ENCODE measurements at places on chromosomes 13 and 19.

DNA sequence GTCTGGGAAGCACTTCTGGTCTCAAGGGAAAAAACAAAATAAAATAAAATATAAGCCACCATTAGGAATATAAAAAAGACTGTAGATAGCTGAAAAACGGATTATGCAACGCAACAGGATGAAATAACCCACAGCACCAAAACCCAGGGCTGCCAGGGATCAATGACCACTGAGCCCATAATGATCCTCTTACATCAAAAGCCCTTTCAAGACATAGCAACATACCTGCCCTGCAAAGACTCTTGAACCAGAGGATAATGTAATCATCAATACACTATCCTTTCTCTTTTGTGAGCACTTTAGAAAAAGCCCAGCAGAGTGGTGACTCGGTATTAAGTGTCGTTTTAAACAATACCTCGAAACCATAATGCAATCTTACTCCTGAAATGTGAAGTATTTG is 235.0 kb upstream of the SOX21 start:
- DNase-seq = no peak

GRCh38 chr13:98648686-98649085 is 71.8 kb upstream of the STK24 start:
- DNase-seq = no peak

- DNase-seq = no peak
These were observed 18.8 kb downstream of the UBE2L5 start for GRCh38 chr13:30440910-30441703.

- no peak for DNase-seq
These were observed 28.2 kb downstream of the GAS6 start for GRCh38 chr13:113835461-113836270.

GRCh38 chr13:39815345-39816111 is 160.1 kb downstream of the COG6 start:
- no peak for DNase-seq

DNA sequence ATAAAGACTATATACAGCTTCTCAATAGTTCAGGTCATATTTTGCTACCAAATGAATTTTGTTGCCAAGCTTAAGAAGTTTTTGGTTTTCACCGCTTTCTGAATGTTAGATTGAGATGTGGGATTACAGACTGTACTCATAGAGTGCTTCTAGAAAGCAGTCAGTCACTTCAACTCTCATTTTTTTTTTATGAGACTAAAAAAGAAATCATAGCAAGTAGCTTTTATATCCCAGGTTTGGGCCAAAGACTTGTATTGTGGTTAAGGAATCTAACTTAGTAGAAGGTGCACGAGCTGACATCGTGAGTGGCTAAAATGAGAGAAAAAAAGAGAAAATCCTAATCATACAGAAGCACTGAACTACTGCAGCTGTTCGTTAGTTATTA is 2.2 kb upstream of the USPL1 start:
- DNase-seq = no peak

DNA sequence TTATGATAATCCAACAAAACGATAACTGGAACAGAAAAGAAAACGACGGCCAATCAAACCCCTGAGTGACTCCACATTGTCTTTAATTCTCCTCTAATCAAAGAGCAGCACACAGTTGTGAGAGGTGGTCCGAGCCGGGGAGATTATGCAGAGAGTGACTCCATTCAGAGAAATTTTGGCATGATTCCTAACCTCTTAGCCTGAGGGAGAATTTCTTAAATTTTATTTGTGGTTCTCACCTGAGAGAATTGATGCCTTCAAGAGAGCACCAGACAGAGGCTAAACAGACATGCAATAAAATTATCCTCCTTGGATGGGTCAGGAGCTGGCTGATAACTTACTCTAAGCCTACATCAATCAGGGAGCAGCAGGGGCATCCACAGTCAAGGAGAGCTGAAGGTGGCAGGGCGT is 310.0 kb upstream of the KLF12 start:
- no peak for DNase-seq

DNA sequence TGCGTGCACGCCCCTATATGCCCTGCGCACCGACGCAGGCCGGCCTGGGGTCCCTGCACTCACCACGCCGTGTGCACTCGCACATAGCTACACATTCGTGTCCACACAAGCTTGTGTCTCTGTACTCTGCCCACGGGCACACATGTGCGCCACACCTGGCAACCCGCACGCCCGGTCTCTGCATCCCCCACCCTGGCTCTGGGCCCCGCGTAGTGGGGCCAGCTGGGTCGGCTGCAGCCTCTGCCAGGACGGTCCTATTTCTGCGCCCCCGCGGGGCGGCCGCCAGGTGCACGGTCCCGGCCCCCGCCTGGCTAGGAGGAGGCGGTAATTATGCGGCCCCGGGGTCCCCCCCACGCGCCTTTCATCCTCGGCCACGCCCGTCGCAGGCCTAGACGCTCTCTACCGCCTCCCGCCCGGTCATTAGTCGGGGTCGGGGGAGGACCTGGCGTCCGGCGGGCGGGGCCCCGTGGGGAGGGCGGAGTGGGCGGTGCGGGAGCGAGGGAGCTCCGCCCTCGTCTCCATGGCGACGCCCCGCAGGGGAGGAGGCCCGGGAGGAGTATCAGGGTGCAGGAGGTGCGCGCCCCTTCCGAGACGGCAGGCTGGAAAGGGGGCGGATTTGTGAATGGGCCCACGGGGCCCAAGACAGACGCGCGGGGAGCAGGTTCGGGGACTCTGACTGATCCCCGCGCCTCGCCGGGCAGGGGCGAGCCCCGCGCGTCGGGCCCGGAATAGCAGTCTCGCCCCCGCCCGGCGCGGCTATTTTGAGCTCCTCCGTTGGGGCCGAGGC is 2.8 kb upstream of the CIRBP start:
- DNase-seq = peak; percentile 87

DNA sequence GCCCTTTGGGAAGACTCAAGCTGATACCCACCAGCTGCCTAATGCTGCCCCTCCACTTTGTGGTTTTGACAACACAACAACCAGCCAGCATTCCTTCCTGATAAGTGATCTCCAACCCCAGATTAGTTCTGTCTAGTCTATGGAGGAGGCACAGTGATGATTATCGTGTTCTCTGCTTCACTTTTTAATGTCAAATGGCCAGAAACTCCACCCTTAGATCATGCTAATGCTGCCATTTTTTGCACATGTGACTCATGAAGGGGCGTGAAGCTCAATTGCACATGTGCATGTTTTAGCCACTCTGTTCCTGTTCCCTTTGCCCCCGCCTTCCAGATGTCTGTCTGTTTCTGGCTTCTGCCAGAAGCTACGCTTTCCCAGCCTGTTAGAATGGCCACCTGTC is 199.8 kb downstream of the COG6 start:
- no peak for DNase-seq

GRCh38 chr19:40363069-40363468 is 14.6 kb downstream of the PLD3 start:
- no peak for DNase-seq

DNA sequence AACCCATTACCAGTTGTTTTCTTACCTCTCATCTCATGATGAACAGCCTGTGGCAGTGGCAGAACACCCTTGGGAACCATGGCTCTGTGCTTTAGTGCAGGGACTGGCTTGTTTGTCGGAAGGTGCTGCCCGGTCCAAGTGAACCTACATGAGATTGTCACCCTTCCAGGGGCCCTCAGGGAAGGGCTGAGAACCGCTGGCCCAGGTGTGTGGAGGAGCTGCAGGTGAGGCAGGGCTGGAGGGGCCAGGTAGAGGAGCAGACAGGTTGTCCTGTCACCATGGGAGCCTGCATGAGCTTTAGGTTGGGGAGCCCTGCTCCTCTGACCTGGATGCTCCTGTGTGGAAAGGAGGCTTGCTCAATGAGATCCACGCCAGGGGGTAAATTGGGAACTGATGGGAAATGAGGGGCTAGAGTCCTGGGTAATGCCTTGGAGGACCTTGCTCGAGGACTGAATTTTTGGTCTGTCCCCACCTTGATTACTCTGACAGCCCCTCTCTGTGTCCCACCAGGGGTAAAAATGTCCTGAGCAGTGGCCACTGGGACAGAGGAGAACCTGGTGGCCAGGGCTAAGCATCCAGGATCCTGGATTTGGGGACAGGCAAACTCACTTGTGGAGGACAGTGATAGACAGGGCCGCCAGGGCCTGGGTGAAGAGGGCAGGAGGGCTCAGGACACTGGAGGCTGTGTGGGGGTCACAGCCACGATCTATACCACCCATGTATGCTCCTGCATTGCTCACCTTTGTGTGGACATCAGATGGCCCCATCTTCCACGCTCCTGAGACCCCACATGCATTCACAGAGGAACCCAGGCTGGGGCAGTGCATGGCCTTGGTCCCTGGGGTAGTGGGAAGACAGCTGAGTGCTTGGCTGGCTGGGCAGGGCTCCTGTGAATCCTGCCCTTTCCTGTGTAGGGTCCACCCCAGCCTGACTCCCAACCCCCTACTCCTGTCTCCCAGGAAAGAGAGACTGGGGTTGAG is 24.1 kb upstream of the CEACAM1 start:
- DNase-seq = no peak

GRCh38 chr19:2037651-2038255 is 13.3 kb downstream of the MKNK2 start:
- peak; percentile 49 for DNase-seq

GRCh38 chr13:113934576-113934975 is 39.3 kb downstream of the C13orf46 start:
- DNase-seq = no peak

GRCh38 chr13:78659732-78660494 is 958 bp upstream of the OBI1 start:
- DNase-seq = peak; percentile 24

DNA sequence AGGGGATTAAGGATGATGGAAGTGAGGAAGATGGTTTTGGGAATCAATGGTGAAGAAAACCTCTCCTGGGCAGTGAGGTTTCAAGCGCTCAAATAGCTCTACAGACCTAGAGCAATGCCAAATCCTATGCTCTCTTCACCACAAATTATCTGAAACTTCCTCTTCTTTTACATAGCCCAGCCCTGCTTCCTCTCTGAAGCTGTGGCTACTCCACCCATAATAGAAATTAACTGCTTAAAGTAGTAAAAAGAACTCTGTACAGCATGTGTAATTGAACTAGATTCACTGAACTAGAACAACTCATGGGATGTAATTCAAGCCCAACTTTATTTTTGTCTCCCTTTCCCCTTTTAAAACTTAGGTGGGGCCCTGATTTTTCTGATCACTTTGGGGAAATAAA is 20.4 kb upstream of the IFT88 start:
- DNase-seq = no peak

- no peak for DNase-seq
These were observed 1.7 kb downstream of the COMP start for GRCh38 chr19:18789422-18789869.

DNA sequence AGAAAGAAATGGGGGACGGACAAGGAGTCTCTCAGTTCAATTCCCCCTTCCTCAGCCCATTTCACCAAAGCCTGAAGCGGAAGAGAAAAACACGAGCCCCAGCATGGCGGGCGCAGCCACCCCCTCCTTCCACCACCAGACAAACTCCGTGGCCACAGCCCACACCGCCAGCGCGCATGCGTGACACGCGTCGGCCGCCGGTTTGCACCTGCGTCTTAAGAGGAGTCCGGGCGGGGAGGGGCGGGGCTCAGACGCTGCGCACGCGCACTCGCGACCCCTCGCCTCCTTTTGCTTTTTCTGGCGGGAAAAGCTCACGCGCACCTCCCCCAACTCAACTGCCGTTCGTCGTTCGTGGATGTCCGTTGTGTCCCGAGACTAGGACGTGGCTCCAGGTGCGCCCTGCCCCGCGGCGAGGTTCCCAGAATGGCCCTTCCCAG is at the start of gene KASH5:
TSS of gene KASH5 (plus strand) at position 314 of the 437 bp plus-strand sequence. CDS start 2,635 bp downstream, outside the sequence.
- DNase-seq = peak; percentile 85

DNA sequence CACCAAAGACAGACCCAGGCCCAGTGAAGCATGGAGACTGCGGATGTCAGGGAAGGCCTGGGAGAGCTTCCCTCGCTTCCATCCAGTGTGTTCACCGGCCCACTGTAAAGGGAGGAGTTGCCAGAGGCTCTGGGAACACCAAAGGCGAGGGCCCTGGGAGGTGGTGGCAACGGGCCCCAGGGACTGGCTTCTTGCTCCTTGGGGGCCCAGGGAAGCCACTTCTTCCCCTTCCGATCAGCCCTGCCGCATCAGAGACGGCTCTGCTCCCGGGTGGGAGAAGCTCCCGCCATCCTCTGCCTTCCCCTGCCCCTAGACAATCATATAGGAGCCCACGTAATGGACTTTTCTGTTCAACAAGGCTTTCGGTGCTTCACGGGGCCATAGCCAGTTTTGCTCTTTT is 83.4 kb upstream of the GPR183 start:
- DNase-seq = no peak

GRCh38 chr13:21883713-21884112 is 212.8 kb downstream of the FGF9 start:
- no peak for DNase-seq

- DNase-seq = no peak
These were observed 4.7 kb downstream of the ADGRE3 start for GRCh38 chr19:14669940-14670339.

DNA sequence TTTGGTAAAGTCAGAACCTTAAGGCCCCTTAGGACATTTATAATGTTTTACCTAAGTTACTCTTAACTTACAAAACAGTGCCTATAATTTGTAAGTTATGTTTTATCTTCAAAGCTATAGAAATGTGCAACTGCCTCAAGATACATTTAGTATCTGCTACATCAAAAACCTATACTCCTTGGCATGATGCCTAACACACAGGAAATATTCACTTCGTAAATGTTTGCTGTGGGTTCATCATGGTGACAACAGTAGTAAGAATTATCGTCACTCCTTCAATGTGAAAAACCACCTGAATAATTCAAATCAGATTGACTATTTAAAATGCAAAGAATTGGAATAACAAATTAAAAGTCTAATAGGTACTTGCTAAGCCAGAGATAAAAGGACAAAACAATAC is 184.1 kb downstream of the DIAPH3 start:
- DNase-seq = no peak

- DNase-seq = no peak
These were observed 47.0 kb downstream of the SMIM24 start for GRCh38 chr19:3433313-3433712.

GRCh38 chr19:1626417-1627010 is 21.3 kb upstream of the UQCR11 start:
- DNase-seq = no peak

DNA sequence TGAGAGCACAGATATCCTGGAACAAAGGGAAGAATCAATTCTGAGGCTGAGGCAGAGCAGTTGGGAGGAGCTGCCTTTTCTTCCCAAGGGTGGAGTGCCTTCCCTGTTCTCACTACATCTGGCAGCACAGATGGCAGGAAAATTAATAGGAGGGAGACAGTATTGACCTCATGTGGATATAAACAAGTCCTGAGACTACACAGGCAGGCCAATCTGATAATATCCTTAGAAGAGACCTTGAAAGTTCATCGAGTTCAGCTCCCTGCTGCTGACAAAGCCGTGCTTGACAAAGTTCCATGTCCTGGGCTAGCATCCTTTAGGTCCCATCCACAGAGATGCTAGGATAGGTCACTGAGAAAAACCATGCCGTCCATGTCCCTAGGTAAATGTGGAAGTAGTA is 1451.5 kb downstream of the EFNB2 start:
- DNase-seq = peak; percentile 33

DNA sequence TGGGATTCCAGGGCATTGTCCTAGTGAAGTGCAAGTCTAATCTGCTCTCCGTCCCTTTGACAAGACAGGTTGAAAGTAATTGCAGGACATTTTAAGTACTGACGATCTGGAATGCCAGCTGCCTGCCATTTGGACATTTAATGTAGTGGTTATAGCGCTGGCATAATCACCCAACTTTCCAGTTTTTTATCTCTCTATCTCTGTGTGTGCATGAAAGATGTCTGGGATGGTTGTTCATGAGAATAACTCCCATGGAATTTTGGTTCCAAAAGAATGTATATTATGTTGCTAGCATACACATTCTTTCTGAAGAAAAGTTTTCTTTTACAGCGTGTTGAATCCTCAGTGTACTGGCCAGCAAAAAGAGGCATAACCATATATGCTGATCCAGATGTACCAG is 53.6 kb downstream of the TDRD12 start:
- DNase-seq = no peak
